ENCODE measurements at places on chromosomes 11 and 22.

- DNase-seq, result peak; percentile 59
Observed at GRCh38 chr11:117822074-117823033, 2.2 kb downstream of the FXYD2 start.

DNA sequence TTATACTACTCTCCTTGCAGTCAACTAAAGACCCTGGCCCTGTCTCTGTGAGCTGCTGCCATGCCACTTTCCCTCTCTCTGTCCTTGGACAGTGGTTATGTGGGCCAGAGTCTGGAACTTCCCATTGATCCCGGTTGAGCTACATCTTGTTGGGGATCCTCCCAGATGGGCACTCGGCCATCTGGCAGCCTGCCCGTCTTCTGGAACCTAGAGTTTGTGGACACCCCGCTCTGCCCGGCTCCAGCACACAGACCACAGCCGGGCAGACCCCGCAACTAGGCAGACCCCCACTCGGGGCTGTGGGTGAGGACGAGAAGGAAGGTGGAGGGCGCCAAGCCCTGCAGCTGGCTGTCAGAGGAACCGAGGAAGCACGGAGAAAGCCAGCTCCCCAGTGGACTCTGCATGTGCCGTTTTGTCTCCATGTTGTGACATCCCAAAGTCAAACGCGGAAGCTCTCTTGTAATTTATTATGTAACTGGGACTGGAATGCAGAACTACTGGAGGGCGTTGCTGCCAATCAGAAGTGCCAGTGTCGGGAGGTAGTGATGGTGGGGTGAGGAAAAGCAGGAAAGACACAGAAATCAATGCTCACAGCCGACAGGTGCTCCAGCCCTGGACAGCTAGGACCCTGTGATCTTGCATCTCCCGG lies 207.7 kb downstream of the CEP164 start:
- DNase-seq, result no peak

GRCh38 chr22:24532075-24532474 lies 22.9 kb downstream of the GUCD1 start:
- DNase-seq, result no peak

DNA sequence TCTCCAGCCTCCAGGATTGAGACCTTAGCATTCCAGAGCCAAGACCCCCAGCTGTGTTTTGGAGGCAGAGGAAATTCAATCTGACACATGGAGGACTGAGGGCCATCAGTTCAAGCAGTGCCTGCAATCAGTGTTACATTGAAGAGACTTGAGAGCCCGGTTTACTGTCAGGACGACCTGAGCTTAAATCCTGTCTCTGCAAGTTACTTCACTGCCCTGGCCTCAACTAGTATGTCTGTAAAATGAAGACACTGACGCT lies 35.1 kb downstream of the TRIM29 start:
- no peak for DNase-seq

DNA sequence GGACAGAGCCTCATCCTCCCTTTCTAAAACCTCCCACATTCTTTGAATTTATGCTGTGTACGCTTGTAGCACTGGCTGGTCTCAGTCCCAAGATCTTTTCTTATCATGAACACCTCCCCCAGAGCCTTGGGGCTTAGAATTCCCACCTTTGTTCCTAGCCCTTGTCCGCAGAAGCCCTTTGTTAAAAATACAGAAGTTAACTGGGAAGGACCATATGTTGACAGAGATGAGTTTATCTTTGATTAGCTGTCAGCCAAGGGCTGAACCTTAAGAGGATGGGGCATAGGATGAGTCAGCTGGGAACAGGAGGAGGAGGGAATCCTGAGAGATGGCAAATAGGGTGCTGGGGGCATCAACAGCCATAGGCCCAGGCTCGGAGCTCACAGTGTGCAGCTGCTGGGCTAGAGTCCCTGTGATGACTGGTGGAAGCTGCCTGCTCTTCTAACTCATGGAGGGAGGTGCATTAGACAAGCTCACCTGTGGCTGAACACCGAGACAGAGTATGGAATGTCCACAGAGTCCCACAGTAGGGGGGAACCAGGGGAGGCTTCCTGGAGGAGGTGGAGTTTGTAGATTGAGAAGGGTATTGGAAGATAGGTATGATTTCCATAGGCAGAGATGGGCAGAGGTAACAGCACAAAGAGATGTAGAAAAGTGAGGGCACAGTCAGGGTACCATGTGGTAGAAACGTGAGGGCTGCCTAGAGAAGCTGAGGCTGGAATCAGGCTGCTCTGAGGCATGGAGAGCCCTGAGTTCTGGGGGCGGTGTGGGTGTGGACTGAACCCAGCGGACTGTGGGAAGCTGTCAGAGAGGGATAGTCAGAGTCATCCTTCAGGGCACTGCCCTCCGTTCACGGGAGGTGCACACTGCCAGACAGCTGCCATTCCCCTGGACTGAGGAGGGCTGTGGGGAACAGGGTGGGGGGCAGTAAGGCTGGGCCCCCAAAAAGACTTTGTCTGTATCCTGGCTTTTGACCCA lies 9.9 kb downstream of the MICAL2 start:
- no peak for DNase-seq

- peak; percentile 42 for DNase-seq
Observed at GRCh38 chr22:46053563-46054090, 76.7 kb upstream of the WNT7B start.

- DNase-seq, result no peak
Observed at GRCh38 chr11:75450826-75451821, 18.1 kb upstream of the KLHL35 start.

GRCh38 chr11:78573681-78574080 lies 983 bp downstream of the NARS2 start:
- DNase-seq, result no peak

GRCh38 chr11:128956401-128957201 lies 13.9 kb upstream of the TP53AIP1 start:
- no peak for DNase-seq

DNA sequence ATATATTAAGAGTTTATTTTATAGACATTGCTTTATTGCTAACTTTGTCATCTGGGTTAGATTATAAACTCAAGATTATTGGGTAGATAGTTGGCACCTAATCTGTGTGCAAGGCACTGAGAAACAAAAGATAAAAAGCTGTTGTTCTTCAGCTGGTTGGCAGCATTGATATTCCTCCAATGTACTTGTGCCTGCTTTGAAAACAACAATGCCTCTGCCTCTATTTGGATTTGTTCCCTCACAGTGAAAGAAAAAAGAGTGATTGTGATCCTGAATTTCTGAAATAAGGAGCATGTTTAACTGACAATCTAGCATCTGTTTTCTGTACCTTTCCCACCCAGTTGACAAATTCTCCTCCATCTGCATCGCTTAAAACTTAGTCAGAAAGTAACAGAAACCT lies 98.3 kb downstream of the TYR start:
- no peak for DNase-seq

- no peak for DNase-seq
Observed at GRCh38 chr11:115251126-115251525, 253.1 kb downstream of the CADM1 start.

- no peak for DNase-seq
Observed at GRCh38 chr11:115885535-115886421, 381.6 kb upstream of the CADM1 start.

DNA sequence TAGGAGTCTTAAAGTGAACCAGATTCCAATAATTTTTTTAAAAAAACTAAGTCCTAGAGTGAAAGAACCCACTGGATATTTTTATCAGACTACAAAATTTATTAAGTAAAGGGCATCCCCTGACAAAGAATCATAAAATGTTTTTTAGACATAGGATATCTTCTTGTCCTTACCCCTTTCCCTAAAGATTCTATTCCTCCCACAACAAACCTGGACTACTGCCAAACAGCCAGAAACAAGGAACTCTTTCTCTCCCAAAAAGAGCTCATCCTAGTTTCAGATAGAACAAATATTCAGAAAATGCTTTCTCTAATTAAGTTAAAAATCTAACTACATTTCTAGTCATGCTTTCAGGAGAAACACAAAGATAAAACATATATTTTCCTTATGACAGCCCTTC lies 327.1 kb downstream of the FAM181B start:
- DNase-seq, result no peak

DNA sequence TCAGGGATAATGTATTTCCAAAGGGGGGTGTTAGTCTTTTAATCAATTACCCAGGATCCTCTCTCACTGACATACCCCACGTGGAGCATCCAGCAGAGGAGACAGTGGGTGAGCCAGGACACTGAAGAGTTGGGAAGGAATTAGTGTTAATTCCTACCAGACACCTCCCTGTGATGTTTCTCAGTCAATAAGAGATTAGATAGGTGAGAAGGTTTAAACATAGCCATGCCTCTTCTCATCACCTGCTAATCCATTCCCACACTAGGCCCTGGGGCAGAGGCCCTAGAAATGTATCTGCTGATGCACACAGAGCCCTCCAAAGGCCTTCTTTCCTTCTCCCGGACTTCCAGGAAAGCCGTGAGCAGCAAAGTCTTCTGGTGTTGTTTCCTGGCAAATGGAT lies 363.6 kb upstream of the LARGE1 start:
- no peak for DNase-seq

DNA sequence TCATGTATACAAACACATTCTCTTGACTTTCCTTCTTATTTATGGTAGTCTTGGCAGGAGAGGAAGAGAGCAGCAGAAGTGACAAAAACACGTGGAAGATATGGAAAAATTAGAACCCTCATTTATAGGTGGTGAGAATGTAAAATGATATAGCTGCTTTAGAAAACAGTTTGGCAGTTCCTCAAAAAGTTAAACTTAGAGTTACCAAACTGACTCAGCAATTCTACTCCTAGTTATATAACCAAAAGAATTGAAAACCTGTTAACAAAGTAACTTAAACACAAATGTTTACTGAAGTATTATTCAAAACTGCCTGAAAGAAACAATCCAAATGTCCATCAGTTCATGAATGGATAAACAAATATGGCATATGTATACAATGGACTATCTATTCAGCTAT lies 16.8 kb downstream of the NUCB2 start:
- DNase-seq, result no peak

GRCh38 chr11:134532921-134533421 lies 120.9 kb upstream of the B3GAT1 start:
- DNase-seq, result no peak

DNA sequence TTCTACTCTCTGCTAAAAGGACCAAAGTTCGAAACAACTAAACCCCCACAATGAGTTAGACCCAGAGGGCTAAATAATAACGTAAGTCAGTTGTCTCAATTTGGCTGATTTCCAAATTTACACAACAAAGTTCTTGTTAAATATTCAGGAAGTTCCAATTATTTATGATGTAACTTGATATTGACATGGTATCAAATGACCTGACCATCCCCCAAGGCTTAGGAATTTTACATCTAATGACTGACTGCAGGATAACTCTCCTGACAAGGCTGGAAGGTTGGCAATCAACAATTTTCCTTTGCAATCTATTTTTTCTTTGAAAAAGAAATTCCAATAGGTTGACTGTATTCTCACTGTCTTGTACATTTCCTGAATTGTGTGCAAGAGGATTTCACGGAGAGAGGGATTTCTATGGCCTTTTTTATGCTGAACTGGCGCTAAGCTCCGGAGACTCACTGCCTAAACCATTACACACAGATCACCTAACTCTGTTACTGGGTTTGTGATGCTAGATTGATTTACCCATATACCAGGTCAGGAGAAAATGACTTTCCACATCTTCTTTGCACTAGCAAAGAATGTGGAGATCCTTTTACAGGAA lies 9.6 kb upstream of the CDON start:
- no peak for DNase-seq

DNA sequence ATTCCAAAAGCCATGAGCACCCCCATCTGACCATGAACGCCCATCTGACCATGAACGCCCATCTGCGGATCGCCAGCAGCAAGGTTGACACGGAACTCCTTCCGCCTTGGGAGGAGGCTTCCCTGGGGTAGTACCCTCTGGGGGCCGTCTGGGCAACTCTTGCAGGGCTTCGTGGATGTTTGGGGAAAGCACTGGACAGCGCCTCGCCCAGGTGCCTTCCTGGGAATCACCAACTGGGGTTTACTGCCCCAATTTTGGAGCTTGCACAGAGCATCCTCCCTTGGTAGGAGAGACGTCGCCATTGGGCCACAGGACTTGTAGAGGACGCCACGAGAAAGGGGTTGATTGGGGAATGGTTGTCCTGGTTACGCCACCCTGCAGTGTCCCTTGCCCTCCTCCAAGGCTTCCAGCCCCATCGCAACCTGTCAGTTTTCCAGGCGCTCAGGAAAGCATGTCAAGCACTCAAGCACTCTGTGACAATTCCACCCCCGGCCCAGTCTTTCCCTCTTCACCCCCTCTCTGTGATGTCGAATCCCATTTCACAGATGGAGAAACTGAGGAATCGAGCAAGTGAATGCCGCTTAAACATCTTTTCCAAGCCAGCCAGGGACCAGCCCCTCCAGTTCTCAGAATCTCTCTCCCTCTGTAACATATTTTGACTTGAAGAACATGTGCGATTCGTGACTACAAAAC lies 914 bp upstream of the PRDM11 start:
- no peak for DNase-seq

DNA sequence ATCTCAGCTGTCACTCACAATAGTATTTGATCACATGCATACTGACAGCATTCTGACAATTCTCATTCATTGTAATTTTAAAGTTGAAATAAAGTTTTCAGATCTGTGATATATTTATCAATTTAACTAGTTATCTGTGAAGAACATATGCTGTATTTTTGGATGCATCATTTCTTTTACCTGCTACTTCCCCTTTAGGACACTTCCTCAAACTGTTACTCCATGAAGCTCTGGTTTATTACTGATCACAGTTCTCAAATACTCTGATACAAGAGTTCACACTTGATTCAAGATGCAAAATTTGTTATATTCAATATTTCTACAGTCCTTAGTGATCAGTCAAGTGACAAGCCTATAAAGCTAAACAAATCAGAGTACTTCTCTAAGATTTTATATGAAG lies 1655.2 kb downstream of the LRRC4C start:
- DNase-seq, result no peak

GRCh38 chr11:64348383-64349024 lies 8.5 kb downstream of the CCDC88B start:
- DNase-seq, result no peak

DNA sequence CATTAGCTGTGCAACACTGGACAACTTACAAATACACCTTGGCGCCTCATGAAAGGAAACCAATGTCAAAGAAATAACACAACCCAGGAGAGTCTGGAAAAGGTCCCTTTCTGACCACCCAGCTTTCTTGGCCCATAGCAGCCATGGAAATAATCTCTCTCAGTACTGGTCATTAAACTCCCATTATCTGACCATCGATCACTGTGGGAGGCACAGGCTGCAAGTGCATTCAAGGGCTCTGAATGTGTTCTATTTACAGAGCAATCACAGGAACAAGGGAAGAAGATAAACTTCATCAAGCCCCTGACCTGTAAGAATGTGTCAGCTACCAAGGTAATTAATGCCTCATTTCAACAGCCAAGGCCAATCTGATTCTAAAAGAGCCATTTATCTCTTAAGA lies 40.1 kb downstream of the CTSC start:
- DNase-seq, result no peak

Measured in stimulated activated CD4-positive, alpha-beta T cell treated with anti-CD3 and anti-CD28 coated beads, Interleukin-4, amount 100 ng/mL, for 4 hours (primary cell).